Stimulated activated CD8-positive, alpha-beta memory T cell treated with anti-CD3 and anti-CD28 coated beads, Interleukin-7, amount 100 ng/mL, for 4 hours (primary cell): ENCODE measurements at places on chromosomes 4 and X.

- DNase-seq, result no peak
These were observed 12.6 kb downstream of the EFNB1 start for GRCh38 chrX:68841251-68842049.

- no peak for DNase-seq
These were observed 3.1 kb downstream of the PPBP start for GRCh38 chr4:73984736-73985527.

- DNase-seq, result no peak
These were observed 63.7 kb upstream of the MTNR1A start for GRCh38 chr4:186619088-186619487.

DNA sequence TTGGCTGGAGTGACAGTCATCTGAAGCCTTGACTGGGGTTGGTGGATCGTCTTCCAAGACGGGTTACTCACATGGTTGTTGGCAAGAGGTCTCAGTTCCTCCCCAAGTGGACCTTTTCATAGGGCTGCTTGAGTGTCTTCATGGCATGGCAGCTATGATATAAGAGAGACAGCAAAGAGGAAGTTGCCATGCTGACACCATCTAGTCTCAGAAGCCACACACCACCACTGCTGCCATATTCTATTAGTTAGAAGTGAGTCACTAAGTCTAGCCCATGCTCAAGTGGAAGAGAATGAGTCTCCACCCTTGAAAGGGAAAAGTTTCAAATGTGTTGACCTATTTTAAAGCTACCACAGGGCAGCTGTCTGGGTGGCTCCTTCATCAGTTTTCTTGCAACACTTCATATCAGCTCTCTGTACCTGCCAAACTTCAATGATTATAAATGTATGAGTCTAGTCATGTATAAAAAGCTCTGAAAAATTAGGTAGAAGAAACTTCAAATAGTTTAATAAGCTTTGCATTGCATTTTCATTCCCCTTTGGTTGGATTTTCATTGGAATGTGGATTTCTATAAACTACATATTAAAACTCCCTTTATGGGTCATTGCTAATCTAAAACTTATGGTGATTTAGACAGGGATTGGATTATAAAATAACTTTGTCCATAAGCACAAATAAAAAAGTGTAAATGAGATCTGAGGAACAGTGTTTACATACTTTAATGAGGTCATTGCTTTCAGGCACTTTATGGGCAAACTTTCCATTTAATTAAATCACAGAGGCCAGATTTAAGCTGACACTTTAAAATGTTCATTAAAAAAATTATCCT is 68.0 kb upstream of the ATXN3L start:
- no peak for DNase-seq

DNA sequence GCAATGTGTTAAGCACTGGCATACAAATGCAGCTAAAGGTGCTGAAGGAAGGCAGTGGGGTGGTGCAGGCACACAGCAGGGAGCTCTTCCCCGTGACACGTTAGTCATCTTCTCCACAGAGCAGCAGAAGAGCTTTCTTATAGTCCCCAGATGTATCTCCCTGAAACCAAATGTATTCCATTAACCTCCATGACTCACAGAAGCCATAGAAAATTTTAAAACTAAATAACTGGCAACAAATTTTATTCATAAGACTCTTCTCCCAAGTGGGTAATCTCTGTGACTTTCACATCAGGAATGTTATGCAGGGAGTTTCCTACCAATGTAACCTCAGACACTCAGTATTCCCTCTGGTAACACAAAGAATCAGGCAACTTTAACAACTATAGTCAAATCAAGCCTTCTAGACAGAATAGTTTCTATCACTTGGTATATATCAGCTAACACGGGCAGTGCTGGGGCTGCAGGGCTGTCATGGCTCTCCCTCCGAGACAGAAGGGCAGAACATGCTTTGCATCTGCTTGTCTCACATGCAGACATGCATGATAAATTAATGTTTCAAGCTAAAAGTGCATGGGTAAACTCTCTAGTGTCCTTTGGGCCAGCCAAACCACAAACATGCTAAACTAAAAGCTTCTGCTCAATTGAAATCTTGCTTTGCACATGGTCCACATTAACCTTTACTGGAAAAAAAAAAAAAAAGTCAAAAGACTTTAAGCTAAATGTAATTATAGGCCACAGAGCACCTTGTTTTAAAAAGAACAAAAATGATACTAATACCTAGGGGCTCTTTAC is 28.2 kb downstream of the ANXA5 start:
- DNase-seq, result no peak

DNA sequence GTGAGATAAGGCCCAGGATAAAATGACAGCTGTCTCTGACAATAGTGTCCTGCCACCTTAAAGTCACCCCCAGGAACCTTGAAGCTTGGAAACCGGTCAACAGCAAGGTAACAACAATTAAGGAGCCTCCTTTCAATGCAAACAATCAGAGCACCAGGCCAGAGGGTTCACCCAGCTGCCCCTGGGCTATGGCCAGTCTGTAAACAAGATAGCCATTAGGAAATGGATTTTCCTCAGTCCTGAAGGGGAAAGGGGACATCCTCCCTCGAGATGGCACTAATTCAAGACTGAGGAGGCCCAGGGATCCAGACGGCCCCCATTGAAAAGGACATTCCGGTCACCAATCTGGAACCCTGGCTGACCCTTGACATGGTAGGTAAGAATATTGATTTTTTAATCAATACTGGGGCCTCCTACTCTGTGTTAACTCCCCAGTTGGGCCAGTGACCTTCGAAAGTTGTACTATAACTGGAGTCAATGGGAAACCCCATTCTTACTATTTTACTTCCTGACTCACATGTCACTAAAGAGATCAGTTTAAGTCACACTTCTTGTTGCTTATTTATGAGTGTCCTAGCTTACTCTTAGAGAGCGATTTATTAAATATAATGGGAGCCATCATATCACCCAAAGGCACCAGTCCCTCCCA is 61.7 kb upstream of the CT45A1 start:
- DNase-seq, result no peak

DNA sequence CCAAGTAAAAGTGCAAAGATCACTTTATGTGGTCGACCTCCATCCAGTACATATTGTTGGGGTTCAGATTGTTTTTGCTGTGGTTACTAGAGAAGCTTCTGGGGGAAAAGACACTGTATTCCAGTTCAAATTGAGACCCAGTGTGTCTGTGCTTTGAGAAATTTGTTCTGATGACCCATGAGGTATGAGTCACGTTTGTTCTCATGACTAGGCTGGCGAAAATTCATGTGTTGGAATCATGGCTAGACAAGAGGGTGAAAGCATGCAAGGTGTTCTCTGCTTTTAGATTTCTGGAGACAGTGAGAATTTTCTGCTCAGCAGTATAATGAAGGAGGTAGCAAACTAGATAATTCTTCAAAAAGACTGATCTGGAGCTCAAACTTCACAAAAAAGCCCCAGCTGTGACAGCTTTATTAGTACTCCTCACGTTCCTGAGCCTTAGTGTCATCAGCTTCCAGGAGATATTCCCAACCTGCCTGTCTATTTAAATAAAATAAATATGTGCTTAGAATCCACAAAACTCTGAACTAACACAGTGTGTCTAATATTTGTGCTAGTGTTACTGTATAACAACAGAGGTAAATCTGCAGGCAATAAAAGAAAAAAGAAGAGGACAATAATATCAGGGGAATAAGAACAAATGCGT is 24.4 kb upstream of the FAM47B start:
- no peak for DNase-seq

DNA sequence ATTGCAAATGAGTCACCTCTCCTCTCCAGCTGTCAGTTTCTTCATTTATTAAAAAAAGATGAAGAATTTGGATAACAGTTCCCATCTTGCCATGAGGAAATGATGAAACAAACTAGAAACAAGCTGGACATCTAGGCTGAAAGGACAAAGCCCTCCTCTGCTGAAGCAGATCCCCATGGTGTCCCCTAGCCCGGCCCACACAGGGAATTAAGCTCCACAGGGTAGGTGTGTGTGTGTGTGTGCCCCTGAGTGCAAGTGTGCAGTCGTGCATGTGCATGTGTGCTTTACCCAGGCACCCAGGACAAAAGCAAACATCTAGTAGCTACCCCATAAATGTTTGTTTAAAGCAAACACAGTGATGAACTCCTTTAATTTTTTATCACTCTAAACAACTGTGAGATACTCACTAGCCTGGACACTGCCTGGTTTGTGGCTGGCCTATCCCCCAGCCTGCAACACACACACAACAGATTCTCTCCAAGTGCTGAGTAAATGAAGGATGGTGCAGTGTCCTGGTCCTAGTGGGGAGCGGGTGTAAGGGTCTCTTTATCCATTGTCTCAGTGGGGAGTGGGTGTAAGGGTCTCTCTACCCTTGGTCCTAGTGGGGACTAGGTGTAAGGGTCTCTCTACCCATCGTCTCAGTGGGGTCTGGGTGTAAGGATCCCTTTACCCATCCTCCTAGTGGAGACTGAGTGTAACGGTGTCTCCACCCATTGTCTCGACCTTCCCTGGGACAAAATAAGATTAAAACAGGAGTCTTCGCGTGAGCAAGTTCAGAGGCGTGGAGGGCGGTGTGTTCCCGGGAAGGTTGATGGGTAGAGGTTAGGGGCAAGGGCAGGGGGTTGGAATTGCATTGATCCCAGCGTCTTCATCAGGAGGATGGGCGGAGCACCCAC is 688 bp upstream of the EVC start:
- DNase-seq, result no peak
